ENCODE measurements at places on chromosomes 3 and 15. TPM values are rescaled to one million over a fixed set of nuclear protein-coding genes. Genes with fewer than 3 reads are reported as not detected.

The DPPA2 gene
- total RNA-seq: not detected

DNA sequence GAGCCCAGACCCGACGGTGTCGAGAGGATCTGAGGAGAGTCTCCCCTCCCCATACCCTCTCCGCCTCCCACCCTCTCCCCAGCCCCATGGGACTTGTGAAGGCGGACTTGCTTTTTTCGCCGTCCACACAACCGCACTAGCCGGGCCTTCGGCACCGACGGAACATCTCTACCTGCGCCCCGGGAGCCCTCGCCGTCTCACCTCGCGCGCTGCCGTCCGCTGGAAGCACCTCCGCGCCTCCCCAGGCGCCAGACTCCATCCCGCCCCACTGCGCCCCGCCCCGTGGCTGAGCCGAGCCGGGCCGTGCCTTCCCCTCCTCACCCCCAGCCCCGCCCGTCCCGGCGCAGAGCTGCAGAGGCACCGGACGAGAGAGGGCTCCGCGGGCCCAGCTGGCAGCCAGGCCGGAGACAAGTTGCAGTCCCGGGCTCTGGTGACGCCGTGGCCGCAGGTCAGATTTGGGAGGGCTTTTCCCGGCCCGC lies at the start of the genes DUOX1 and DUOXA1:
TSS of gene DUOX1 (plus strand) at position 344 of the 479 bp plus-strand sequence. CDS start 1,973 bp downstream, outside the sequence.
TSS of gene DUOXA1 (minus strand) at position 229 of the 479 bp plus-strand sequence. CDS start 6,865 bp downstream, outside the sequence.
- no peak for DNase-seq

- no peak for DNase-seq
These were observed 264.6 kb upstream of the TGFBR2 start for GRCh38 chr3:30341851-30342250.

GRCh38 chr3:184196536-184196935 lies 10.5 kb downstream of the ABCF3 start:
- no peak for DNase-seq

- DNase-seq: no peak
These were observed 6.7 kb downstream of the P2RY12 start for GRCh38 chr3:151377768-151378385.

DNA sequence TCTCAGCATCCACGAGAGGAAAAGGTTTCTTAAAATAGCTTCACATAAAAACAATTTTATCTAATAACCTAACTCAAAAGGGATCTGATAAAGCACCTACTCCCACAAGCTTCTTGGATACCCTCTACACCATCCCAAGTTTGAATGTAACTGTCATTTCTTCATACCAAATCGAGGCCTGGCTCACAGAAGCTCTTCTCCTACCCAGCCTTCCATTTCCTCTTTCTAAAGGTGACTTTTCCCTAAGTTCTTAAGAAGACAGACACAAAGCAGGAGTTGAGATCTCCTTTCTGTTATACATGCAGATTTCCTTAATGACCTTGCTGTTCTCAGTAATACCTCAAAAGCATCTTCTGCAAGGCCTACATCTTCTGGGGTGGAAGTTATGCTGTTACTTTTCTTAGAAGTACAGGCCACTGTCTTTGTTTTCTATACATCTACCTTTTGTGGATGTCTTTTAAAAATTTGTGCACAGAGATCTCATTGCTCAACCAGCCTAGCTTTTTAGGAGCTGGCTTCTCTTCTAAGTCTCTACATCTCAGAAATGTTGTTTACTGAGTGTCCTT lies 3.4 kb upstream of the LRRIQ4 start:
- no peak for DNase-seq

GRCh38 chr3:143183665-143183964 lies 64.0 kb downstream of the CHST2 start:
- no peak for DNase-seq

The WDR93 gene
- total RNA-seq: not detected

- no peak for DNase-seq
These were observed 88.2 kb downstream of the AP4E1 start for GRCh38 chr15:50996641-50997040.

GRCh38 chr15:47813748-47814384 lies 96.6 kb downstream of the SEMA6D start:
- no peak for DNase-seq

GRCh38 chr3:129558772-129559564 lies 16.0 kb downstream of the H1-8 start:
- DNase-seq: no peak

The COPS2 gene
- 91.5 TPM for total RNA-seq

GRCh38 chr15:59764775-59765174 lies 75.7 kb upstream of the BNIP2 start:
- no peak for DNase-seq

GRCh38 chr3:138230525-138230924 lies 43.4 kb downstream of the ARMC8 start:
- no peak for DNase-seq

The GOLIM4 gene
- 5.5 TPM for total RNA-seq

GRCh38 chr3:82558081-82558480 lies 796.6 kb upstream of the GBE1 start:
- no peak for DNase-seq

The SAMMSON gene
- not detected for total RNA-seq

DNA sequence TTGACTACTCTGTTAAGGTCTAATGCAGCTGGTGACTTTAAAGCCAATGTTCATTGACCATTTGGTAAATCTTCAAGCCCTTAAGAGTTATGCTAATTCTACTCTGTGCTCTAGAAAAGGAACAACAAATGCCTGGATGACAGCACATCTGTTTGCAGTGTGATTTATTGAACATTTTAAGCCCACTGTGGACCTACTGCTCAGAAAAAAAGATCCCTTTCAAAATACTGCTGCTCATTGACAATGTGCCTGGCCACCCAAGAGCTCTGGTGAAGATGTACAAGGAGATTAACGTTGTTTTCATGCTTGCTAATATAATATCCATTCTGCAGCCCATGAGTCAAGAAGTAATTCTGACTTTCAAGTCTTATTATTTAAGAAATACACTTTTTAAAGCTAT lies 110.8 kb downstream of the TBC1D5 start:
- no peak for DNase-seq

DNA sequence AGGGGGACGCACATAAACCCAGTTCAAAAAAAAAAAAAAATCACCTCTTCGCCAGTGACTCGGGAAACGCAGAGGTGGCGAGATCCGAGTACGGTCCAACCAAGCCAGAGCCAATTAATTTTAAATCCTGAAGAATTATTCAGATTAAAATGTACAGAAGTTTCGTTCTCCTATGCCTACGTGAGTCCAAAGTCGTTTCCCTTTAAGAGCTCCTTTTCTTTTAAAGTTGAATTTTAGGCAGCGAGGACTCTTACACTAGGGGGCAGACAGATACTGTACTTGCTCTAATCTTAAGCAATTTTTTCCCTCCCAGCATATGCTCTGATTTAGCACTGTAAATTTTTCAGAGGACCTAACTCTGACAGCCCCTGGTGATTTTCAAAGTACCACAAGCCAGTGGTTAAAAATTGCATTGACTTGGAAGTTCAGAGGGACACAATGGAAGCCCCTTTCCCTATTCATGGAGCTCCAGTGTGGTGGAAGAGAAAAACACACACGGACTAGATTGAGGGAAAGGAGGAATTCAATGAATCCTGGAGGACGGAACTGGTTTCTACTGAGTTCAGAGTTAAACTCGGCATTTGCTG lies 3.3 kb upstream of the NR2F2 start:
- DNase-seq: no peak

DNA sequence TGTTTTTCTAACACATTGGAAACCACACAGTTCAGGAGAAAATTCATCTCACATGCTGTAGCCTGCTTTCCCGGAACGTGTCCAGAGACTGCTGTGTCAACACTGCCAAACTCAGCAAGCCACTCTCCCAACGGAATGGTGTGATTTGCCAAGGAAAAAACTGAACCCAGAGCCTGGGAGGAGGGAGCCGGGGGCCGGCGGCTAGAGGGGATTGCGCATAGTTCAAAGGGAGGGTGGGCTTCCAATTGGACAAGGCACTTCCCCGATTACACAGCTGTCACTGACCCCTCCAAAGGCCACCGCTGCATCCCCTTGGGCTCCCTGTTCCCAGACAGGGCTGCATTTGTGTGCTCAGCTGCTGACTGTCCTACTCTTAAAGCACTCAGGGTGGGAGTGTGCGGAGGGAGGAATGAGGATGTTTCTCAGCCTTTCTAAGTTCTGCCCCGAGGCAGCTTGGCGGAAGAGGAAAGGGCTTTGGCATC lies 256.2 kb downstream of the ZNF621 start:
- DNase-seq: no peak

DNA sequence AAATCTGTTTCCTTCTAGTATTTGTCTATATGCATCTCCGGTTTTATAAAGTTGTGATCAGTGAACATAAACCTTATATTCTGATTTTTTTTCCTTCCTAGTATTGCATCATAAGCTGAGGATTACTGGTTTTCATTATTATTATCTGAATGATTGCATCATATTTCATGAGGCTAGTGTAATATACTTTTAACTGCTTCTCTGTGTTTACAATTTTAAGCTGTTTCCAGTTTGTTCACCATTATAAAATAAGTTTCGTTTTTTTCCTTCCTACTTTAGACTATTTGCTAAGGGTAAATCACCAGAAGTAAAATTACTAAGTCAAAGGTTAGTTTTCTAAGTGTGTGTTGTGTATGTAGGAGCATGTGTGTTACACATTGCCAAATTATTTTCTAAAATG lies 20.2 kb downstream of the SEMA6D start:
- no peak for DNase-seq

- no peak for DNase-seq
These were observed 249.9 kb downstream of the OPA1 start for GRCh38 chr3:193842832-193843473.

GRCh38 chr15:73366766-73367623 lies 1.8 kb downstream of the HCN4 start:
- no peak for DNase-seq

The IMPG2 gene
- 0.87 TPM for total RNA-seq

DNA sequence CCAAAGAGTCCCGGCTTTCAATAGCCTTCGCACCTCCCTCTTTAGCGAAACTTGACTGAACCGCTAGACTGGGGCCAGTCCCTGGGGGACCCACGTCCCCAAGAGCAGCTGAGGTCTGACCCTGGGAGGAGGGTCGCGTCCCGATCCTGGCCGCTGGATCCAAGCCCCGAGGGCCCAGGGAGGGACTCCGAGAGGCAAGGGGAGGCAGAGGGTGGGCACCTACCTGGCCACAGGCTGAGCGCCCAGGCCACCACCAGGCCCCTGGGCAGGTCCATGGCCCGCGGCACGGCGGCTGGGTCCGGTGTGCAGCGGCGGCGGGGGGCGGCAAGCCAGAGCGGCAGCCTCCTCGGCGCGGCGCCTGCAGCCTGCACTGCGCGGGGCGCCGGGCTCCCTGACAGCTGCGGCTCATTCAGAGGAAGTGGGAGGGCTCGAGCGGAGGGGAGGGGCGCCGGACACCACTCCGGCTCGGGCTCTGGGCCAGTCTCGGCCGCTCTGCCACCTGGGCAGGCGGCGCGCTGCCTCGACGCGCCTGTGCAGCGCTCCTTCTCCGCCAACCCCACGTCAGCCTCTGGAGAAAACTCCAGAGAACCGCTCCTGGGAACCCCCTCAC lies at the start of gene ITGA11:
TSS of gene ITGA11 (minus strand) at position 372 of the 610 bp plus-strand sequence. CDS start at position 275, 97 bp downstream.
- no peak for DNase-seq

The SNTN gene
- not detected for total RNA-seq

DNA sequence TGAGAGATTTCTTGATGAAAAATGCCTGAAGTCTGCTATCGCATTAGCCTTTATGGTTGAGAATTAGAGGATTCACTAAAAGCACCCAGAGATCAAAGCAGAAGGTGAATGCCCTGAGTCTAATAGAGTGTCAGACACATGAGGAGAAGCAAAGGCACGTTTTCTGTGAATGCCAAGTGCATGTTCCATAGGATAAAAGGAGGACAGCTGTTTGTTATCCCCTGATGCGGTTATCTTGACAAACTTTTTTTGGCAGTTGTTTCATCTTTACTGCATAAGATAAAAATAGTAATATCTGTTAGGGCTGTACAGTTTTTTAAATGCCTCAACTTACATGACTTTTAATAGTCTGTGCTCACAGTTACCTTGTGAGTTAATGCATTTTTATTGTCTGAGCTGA lies 65.3 kb upstream of the CD96 start:
- no peak for DNase-seq

Data from naive thymus-derived CD4-positive, alpha-beta T cell (primary cell).